ENCODE measurements at places on chromosomes 6 and 20.

GRCh38 chr20:55004044-55004443, 528.7 kb downstream of the DOK5 start:
- DNase-seq = peak; percentile 2

DNA sequence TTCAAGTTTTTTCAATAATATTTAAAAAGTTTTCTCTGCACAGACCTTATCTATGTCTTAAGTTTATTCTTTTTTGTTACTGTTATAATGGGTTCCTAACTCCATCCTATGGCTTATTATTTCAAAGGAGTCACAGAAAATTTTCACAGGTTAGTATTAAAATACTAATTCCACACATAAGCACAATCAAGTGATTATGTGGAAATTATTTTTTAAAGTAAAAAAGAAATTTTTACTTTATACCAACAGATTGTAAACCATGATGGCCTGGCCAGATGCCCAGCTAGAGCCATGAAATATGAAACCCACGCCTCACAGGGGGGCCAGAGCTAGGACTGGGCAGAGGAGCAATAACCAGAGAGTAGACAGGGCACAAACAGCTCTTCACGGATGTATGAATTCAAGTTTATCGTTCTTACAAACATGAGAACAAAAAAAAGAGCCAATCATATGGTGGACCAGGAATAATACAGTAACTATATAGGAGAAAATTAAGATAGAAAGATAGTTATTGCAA, 34.0 kb downstream of the NUDT3 start:
- peak; percentile 37 for DNase-seq

GRCh38 chr6:54877713-54878317, 31.2 kb downstream of the FAM83B start:
- no peak for DNase-seq

GRCh38 chr6:15378866-15379265, 133.0 kb downstream of the JARID2 start:
- peak; percentile 89 for DNase-seq

DNA sequence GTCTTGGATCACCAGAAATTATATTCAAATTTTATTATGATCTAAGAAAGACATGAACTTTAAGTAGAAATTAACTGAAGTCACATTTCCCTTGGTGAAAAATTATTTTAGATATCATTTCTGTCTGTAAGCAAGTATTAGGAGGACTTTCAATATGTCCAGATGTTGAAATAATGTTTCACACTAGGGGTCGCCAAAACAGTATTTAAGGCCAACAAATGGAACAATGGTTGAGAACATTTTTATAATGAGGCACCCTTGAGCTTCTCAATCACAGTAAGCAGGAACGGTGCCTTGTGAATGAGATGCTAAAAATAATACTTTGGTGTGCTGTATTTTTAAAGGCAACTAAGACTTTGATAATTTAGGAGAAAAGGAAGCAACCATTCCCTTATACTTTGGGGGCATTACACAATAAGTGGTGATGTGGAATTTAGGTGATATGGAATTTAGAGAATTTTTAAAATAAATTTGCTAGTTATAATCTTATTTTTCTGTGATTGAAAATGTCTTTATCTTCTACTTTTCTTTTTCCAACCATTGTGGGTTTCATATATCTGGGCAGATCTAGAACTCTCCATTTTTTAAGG, 9.6 kb upstream of the SF3B5 start:
- DNase-seq = peak; percentile 92

- DNase-seq = peak; percentile 85
Observed at GRCh38 chr6:56851541-56852259, 103.2 kb upstream of the BEND6 start.

DNA sequence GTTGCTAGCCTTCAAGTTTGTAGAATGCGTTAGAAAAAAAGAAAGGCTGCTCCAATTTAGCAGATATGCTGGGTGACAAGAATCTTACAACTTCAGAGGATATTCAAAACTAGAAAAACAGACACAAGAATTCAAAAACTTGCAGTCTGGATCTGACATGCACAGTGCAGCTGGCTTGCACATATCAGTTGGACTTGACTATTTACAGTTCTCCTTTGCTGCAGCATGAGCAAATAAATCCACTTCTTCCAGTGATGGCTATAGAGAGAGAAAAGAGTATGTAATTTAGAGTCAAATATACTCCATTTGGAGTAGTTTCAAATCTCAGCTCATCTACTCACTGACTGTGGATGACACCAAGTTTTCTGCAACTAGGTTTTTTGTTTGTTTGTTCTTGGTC, 247.0 kb downstream of the RIMS1 start:
- no peak for DNase-seq

DNA sequence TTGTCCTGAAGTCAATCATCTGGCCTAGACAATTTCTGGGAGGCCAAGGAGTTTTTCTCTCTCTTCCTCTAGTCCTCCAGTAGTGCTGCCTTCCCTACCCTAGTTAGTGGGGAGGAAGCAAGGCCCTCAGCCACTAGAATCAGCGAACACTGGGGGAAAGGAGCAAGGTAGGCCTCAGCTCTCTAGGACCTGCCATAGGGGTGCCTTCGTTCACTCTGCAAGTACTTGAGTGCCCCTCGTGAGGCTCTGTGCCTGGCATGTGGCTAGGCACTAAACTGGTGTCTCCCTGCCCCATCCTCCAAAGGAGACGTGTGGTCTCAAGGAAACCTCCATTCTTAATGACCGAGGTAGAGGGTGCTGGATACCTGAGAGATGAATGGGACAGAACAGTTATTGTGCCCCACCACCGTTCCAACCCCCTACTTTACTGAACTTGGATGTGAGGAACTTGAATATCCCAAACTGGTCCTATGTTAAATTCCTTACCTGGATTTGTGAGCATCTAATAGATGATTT, 1.1 kb downstream of the DEF6 start:
- peak; percentile 49 for DNase-seq

DNA sequence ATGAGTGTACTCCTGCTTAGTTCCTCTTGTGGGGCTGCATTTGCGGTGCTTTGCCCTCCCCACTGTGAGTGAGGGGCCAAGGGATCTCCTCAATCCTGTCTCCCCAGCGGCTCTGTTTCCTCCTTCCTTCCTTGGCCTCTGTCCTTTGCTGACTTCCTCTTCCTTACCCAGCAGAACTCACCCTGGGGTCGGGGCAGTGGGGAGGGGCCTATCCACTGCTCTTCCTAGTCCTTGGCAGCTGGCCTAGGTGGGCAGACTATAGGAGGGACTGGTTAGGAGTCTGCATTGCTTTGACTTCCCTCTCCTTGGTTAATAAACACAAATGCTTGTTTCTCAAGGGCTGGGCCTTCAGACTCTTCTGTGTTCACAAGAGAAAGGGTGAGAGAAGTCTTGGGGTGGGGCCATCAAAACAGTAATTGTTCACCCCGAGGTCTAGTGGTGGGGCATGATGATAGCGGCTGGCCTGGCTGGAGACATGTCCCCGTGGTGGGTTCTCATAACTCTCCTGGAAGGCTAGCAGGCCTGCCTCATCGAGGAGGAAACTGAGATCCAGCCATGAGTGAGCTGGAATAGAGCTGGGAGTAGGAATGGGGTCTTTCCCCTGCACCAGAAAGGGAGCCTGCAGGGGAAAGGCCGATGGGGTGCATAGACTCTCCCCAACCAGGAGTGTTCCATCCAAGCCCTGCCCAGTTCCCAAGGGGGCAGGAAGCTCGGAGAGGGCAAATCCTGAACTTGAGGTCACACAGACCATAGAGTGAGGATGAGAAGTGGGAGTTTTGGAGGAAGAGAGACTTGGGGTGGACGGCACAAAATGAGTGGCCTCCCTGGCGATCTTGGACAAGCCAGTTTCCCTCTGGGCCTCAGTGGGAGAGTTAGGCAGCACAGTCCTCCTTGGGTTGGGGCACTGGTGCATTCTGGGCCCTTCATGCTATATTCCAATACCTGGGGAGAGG, 12.7 kb downstream of the FAM110A start:
- peak; percentile 21 for DNase-seq

DNA sequence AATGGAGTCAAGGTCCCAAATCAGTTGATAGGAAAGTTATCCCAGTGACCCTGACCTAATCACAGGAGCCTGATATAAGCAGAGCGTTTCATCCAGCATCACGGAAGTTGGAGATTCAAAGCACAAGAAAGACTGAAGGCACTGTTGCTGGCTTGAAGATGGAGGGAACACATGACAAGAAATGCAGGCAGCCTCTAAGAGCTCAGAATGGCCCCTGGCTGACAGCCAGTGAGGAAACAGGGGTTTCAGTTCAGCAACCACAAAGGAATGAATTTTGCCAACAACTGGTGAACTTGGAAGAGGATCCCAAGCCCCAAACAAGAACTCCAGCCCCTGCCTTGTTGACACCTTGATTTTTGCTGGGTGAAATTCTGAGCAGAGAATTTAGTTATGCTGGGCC, 778.5 kb downstream of the MAFB start:
- DNase-seq = no peak

GRCh38 chr6:53112871-53113270, 35.8 kb downstream of the GCM1 start:
- DNase-seq = no peak

DNA sequence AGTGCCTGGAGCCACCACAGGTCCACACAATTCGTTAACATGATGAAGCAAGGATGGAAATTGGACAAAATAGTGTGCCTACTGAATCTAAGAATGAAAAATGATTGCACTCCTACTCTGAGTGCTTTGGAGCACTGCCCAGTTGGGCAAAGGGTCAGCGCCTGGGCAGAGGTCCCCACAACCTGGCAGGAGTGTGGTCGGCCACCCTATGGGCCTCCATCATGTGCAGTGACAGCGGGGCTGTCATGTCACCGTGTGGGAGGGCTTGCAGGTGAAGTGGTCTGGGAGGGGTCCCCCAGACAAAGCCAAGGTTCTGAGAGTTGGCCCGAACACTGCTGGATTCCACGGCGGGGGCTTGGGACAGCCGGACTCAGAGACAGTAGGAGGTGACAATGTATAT, 36.2 kb upstream of the CD93 start:
- DNase-seq = no peak

DNA sequence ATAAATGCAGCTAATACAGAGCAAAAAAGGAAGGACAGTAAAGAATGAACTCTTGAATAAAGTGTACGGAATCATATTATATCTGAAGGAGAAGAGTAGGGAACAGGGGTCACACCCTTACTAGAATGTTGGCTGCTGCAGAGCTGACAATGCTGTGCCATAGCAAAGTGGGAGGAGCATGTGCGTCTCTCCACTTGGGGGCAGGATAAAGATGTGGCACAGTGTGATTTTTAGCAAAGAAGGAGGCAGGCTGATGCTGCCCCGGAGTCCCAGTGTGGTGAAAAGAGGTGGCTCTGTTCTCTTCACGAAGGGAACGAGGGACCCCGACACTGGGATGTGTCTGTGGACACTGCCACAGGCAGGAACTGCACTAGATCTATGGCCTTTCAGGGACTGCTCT, 67.5 kb downstream of the INSM1 start:
- no peak for DNase-seq

- DNase-seq = no peak
Observed at GRCh38 chr6:136038531-136038930, 187.0 kb downstream of the PDE7B start.

DNA sequence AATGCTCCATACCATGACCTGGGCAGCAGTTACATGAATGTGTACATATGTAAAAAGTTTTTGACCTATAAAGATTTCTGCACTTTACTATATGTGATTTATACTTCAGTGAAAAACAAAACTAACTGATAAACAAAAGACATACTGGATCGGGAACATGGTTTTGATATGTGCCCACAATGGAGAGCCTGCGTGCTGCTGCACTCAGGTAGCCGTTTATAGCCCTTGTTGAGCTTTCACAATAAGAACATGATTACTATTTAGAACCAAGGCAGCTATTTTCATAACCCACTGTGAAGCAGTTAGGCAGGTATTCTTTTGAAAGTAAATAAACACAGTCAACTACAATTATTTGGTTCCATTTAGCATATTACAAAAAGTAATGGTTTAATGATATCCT, 195.9 kb upstream of the RAB32 start:
- DNase-seq = no peak

DNA sequence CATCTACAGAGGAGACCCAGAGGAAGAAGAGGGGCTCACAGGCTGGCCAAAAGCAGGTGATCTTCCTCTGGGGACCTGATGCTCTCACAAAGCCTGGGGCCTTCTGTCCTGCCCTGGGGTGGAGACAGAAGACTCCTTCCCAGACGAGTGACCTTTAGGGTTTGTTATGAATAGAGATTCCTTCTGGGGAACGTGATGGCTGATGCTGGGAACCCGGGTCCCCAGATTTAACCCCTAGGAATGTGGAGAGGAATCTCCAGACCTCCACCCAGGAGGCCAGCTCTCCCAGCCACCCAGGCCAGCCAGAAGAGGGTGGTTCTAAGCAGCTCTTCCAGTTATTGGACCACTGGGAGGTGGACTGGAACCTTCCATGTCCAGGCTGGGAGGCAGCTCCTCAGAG, 16.8 kb upstream of the CCN5 start:
- DNase-seq = no peak

- no peak for DNase-seq
Observed at GRCh38 chr6:37320646-37321045, 33.1 kb upstream of the RNF8 start.

- DNase-seq = peak; percentile 20
Observed at GRCh38 chr20:41715526-41715925, 97.3 kb upstream of the CHD6 start.

DNA sequence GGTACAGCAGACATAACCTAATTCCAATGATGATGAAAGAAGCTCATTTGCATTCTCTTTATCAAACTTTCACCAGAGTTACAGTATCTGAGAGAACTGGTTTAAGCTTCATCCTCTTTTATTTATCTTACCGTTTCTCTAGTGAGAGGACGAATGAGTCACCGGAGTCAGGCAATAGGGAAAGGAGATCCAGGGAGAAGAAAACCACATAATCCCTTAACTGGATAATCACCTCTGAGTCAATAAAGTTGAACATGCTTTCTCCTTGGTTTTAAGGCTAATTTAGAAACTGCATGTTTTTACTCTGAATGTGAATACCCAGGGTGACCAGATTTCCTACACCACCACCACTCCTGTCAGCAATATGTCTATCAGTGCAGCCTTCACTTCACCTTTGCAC, 313.7 kb upstream of the TBX18 start:
- DNase-seq = peak; percentile 81

- DNase-seq = no peak
Observed at GRCh38 chr6:13452346-13453117, 34.9 kb downstream of the GFOD1 start.

GRCh38 chr20:39850821-39851330, 838.2 kb downstream of the MAFB start:
- no peak for DNase-seq

DNA sequence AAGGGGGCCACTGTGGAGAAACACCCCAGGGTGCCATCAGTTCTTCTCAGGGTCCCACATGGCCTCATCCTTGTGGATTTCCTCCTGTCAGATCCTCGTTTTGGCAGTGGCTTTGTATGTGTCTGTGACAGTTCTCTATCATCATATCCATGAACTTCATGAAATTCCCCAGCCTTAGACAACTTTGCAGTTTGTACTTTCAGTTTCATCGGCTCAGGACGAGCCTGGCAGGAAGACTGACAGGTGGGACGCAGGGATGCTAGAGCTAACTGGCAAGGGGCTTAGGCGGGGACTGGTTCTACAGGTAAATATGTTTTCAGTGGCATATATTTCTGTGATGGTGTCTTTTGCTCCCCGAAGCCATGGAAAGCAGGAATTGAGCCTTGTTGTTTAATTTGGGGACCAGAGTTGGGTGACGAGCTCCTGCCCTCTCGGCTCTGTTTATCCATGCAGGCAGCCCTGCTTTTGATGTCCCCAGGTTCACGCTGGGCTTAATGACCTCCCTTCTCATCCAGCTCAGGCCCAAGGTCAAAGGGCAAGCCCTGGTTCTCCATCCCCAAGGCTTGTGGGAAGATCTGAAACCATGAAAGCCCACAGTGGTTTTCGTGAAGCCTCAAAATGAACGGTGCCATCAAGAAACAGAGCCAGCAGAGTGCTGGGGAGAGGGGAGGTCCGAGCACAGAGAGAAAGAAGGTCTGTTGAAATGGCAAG, 11.2 kb downstream of the SDCBP2 start:
- DNase-seq = peak; percentile 38

- DNase-seq = no peak
Observed at GRCh38 chr6:84524636-84525035, 239.8 kb downstream of the TBX18 start.
